ENCODE measurements at places on chromosomes 1 and 21.

DNA sequence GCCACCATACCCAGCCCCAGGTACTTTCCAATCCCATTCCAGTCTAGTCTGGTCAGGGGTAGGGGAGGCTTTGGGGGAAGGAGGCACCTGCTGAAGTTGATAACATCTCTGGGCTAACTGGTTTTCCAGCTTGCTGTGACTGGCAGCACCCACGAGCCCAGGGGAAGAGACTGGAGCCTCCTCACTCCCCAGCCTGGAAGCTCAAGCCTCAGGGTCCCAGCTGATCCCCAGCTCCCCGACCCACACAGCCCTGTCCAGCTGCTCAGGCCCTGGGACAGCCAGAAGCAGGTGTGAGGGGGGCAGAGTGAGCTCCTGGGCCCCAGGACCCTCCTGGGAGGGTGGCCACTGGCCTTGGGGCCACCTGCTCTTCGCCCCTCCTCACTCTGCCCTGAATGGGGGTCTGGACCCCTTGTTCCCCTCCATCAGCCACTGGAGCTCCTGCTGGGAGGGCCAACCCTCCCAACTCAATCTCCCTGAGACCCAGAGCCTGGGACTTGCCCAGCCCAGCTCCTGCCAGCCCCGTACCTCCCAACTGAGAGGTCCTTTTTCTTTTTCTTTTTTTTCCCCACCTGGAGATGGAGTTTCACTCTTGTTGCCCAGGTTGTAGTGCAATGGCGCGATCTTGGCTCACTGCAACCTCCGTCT lies 23.5 kb upstream of the RNU1-4 start:
- no peak for DNase-seq

DNA sequence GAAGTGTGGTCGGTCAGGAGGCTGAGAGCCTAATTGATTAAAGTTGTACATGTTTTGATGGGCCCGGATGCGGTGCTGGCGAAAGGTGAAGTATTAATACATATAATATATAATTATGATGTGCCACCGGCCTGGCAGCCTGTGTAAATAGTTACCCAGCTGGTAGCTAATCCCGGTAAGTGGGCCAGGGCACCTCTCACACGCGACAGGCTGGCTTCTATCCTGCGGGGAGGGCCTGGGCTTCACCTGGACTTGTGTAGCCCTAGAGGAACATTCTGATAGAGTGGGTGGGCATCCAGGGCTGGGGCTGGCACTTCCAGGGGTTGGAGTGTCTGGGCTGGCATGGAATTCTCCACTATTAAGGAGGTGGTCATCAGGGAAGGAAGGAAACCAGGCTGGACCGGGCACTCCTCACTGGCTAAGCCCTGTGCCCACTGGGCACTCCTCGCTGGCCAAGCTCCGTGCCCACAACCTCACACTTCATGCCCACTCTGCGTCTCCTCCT lies 48.3 kb downstream of the IGSF21 start:
- peak; percentile 80 for DNase-seq

- no peak for DNase-seq
These were observed 114.7 kb downstream of the GRIK3 start for GRCh38 chr1:36919491-36920145.

DNA sequence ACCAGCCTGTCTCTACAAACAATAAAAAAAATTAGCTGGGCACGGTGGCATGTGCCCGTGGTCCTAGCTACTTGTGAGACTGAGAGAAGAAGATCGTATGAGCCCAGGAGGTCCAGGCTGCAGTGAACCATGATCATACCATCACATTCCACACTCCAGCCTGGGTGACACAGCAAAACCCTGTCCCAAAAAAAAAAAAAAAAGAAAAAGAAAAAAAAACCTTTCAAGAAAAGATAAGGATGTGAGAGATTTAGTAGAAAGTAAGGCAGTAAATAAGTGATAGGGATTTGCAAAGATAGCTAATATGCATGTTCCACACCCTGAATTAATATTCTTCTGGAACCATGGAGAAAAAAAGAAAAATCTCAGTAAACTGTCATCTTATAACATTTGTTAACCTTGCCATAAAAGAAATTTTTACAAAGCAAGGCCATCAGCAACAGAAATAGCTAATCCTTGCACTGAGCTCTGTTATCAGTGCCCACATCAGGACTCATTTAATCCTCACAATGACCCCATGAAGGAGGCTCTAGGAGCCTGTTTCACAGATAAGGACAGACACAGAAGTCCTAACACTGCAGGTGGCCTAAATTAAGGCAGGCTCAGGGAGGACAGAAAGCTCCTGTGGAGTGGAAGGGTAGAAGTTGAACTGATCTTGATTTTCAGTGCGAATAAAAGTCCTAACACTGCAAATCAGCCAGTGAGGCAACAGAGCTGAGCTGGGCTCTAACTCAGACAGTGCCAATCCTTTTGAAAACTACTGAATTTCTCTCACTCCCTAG lies 7.6 kb downstream of the GNB1 start:
- DNase-seq = no peak

- no peak for DNase-seq
These were observed 11.4 kb downstream of the FLG2 start for GRCh38 chr1:152348447-152348846.

DNA sequence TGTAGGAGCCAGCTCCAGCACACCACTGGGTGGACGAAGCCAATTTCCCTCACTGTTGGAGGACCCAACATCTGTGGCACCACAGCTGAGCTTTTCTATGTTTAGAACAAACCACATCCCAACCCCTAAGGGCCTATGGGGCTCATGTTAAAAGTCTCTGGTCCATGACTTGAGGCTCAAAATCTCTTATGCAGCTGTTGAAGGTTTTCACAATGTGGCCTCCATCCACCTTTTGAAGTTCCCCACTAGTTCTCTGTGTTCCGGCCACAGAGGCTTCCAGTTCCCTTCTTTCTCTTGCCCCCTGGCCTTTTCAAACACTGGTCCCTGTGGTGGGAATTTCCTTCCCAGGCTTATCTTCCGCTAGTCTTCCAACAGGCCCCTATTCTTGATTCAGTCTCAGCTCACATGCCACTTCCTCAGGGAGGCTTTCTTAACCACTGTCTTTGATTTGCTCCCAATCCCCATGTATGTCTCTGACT lies 3.9 kb upstream of the IFNLR1 start:
- no peak for DNase-seq

- DNase-seq = no peak
These were observed 69.1 kb downstream of the DYRK1A start for GRCh38 chr21:37435711-37436110.

GRCh38 chr1:205247130-205247921 lies 19.6 kb downstream of the TMCC2 start:
- peak; percentile 56 for DNase-seq

- DNase-seq = no peak
These were observed 71.0 kb upstream of the WDR26 start for GRCh38 chr1:224505454-224506093.

DNA sequence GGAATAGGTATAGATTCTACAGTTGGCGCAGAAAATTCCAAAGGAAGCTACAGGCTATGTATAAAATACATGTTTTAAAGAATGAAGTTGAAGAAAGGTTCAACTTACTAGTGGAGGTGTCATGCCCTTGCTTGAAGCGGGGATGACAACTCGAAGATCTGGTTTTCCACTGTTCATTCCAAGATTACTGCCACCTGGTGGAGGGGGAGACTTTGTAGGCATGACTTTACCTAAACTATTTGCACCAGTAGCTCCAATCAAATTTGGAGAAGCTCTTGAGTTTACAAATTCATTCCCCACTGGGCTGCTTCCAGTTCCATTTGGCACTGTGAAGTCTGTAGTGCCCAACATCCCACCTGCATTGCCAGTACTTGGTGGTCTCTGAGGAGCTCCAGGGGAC lies 81.7 kb downstream of the AXDND1 start:
- no peak for DNase-seq

GRCh38 chr1:212186427-212187207 lies 98.6 kb upstream of the PPP2R5A start:
- no peak for DNase-seq

GRCh38 chr1:111987502-111987901 lies 2.0 kb downstream of the KCND3 start:
- DNase-seq = no peak

GRCh38 chr21:44322621-44323325 lies 16.4 kb downstream of the CFAP410 start:
- DNase-seq = no peak

DNA sequence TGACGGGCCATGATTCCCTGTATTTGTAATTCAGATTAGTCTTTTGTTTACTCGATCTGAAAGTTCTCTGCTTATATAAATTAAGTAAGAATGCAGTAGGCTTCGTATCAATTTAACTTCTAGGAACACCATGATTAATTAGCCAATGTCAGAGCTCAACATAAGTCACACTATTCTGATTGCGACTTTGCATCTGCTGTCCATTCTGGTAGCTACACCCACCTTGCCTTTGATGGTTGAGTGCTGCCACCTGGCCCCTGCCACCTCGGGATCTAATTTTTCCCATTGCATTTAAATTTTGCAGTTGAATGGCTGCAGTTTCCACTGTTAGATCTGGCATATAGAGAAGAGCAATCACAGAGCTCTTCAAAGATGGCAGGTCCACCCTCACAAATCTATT lies 140.0 kb downstream of the LTN1 start:
- DNase-seq = no peak

- no peak for DNase-seq
These were observed 2.1 kb upstream of the PRRX1 start for GRCh38 chr1:170661646-170662411.

DNA sequence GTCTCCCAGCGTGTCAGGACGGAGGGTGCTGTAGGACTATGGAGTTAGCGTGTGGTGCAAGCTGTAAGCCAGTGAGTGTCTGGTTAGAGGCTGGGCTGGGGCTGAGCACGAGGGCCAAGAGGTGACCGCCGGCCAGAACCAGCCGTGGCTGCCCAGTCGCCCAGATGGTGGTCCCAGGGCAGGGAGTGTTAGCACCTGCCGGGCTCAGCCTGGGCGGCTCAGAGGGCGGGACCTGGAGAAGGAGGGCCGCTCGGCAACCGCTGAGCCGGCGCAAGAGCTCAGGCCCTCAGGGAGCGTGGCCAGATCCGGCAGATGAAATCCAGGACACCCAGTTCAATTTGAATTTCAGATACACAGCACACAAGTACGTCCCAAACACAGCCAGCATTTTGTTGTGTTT lies 87.9 kb downstream of the PRDM16 start:
- DNase-seq = no peak

DNA sequence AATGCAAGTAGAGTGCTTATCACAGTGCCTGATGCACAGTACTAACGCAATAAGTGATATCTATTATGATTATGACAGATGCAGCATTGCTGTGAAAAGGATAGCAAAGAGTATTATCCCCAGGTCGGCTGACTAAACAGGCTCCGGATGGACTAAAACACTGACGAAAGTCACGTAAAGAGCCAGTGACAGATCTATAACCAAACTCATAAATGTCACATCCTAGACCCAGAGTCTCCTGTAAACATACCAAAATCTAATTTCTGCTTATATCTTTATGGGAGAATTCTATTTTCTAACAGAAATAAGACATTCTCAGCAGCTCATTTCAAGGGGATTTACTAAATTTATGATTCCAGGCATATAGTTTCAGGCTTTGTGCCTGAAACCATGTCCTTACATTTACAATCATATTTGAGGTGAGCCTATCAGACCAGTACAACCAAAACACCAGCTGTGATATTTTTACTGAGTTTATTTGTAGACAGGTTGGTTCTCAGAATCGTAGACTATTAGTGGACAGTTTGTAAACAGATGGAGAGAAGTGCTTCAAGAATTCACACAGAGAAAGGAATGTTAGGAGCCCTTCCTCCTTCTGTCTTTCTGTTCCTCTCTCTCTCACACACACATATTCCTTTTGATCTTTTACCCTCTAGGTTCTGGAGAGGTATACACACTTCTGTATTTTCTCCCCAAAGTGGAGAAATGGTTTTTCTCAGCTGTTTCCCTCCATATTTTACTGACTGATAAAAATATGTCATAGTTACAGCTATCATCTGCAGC lies 52.4 kb upstream of the WDR26 start:
- no peak for DNase-seq

- DNase-seq = no peak
These were observed 108.0 kb downstream of the ENAH start for GRCh38 chr1:225544924-225545323.

- no peak for DNase-seq
These were observed 28.0 kb upstream of the SMIM12 start for GRCh38 chr1:34887593-34887992.

- no peak for DNase-seq
These were observed 11.4 kb downstream of the HLX start for GRCh38 chr1:220890602-220891001.

DNA sequence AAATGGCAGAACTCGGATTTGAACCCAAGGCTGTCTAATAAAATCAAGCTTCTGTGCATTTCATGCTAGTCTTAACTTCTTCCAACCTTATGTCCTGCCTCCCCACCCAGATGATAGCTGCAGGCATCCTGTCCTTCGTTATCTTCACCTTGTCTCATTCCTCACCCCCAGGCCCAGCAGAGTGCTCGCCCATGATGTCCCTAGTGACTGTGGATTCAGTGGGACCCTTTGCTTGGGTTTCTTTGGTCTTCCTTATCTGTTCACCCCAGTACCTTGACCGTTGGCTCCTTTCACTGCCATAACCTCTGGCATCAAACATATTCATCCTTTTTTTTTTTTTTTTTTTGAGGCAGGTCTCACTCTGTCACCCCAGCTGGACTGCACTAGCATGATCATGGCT lies 5.6 kb upstream of the BSDC1 start:
- DNase-seq = no peak

GRCh38 chr1:225441314-225442122 lies 13.7 kb upstream of the LBR start:
- peak; percentile 51 for DNase-seq

DNA sequence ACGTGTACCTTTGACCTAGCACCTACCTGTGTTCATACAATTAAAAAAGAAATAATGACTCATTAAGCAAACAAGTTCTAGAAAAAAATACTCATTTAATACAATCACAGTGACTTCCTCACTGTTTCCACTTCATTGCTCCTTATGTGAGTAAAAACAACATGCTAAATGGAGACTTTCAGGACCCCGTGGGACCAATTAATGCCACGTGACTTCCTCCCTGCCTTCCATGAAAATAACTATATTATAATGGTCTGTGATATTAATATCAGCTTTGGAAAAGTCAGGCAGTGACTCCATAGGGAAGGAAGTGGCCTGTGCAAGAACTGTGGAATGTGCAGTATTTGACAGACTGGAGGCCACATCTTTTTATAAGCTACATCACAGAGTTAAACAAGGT lies 337.8 kb downstream of the HLX start:
- no peak for DNase-seq

GRCh38 chr21:34935452-34935851 lies 113.7 kb downstream of the RUNX1 start:
- DNase-seq = no peak

GRCh38 chr1:167644551-167644950 lies 14.5 kb downstream of the RCSD1 start:
- no peak for DNase-seq

Data from NCI-H1092 treated with DMSO at 0.1 percent for 48 hours (cell line).